ENCODE measurements at places on chromosomes 6 and 20. TPM values are rescaled to one million over a fixed set of nuclear protein-coding genes. Genes with fewer than 3 reads are reported as not detected.
A peak's percentile ranks its signal among the peaks of the same experiment; 100 is the strongest.

Gene TBXT
- not detected for total RNA-seq

Gene UBD
- not detected for total RNA-seq

- no peak for DNase-seq
Observed at GRCh38 chr20:12956303-12956702, 52.5 kb upstream of the SPTLC3 start.

DNA sequence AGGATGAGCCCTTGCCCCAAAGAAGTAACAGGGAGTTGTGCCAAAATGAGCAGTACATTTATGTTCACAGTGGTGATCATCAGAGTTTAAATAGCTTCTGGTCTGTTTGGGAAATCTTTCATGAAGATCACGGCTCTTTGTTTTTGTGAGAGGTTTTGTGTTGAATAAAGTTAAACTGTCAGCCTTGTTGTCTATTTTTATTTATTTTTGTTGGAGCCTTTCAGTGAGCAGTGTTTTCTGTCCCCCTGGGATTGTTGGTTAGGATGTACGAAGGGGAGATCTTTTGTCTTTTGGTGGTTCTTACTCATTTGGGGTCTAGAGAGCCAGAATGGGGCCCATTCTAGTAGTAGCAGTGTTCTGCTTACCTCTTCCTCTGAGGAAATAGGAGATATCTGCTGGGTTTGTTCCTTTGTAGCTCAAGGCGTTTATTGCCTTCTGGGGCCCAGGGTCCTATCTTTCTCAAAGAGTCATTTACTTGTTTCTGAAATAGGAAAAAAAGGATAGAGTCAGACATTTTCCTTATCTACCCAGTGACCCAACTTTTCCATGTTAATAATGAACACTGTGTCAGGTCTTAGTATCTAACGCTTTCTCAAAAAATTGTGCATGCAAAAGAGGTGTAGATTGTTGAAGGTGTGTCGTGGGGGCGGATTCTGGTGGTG is 157.4 kb downstream of the JARID2 start:
- DNase-seq: no peak

DNA sequence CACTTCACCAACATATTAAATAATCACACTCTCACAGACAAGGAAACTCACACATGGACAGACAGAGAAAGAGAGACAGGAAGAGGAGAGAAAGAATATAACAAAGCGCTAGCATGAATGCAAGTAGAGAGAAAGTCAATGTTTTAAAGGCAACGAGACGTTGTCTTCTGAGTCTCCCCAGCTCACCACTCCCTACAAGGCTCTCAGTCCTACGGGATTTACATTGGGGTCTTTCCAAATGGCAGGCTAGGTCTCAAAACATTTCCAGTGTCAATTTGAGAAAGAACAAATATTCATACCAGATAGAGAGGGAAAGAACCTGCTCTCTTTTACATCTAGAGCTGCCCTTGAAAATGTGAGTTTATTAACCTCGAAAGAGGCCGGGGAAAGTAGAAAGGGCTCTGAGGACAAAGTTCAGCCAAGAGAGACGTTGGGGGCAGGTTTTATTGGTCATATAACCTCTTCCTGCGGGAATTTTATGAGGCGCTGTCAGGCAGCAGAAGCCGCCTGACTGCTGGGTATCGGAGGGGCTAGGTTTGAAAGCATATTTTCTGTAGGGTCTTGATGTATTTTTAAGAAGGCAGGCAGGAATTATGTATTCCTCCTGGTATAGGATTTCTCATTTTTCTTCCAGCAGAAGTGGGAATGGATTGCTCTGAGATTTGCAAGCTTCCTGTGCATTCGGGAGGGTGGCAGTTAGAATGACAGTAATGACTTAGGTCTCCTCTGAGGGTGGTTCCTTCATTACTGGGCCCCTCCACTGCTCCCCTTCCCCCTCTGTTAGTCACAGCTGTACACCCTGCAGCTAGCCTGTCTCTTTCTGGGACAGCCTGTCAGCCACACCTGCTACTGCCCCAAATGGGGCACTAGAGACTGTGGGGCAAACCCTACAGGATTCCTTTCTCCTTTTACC is 34.4 kb upstream of the KIF16B start:
- peak; percentile 1 for DNase-seq

- no peak for DNase-seq
Observed at GRCh38 chr6:439641-440167, 48.2 kb downstream of the IRF4 start.

- no peak for DNase-seq
Observed at GRCh38 chr6:148565321-148565926, 181.4 kb upstream of the UST start.

DNA sequence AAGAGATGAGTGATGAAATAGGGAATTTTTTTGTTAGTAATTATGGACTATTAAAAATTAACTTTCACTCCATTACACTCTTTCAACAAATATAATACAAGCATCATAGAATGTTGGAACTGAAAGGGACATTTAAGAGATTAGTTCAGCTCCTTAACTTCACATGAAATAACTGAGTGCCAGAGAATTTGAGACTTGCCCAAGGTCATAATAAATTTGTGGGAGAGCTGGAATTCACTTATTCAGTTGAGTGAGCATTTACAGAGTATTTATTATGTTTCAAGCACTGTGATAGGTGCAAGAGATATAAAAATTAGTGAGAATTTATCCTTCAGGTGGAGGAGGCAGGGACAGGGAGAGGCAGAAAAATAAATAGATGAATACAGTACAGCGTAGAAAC is 154.6 kb downstream of the KCNQ5 start:
- DNase-seq: no peak

DNA sequence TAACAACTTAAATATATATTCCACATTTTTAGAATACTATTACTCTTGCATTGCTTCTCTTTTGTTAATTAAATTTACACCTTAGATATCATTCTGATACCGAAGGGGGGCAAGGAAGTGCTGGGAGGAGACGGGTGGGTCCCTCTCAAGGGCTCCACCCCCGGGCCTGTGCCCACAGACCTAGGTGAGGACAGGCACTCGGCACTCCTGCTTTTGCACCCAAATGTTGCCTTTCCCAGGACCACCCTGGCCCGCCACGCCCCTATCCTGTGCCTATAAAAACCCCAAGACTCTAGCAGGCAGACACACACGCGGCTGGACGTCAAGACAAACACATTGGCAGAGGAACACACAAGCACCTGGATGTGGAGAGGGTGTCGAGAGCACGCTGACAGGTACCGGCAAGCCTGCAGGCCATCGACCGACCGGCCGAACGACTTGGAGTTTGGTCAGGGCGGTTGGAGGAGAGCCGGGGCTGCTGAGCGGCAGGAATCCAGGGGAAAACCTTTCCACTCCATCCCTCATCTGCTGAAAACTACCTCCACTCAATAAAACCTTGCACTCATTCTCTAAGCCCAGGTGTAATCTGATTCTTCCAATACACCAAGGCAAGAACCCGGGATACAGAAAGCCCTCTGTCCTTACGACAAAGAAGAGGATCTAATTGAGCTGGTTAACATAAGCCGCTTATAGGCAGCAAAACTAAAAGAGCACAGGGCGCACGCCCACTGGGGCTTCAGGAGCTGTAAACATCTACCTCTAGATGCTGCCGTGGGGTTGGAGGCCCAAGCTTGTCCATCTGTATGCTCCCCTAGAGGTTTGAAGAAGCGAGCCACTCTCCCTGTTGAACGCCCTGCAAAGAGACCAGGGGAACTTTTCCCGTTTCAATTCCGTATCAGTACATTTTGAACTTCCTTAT is 197.4 kb upstream of the PRSS16 start:
- no peak for DNase-seq

DNA sequence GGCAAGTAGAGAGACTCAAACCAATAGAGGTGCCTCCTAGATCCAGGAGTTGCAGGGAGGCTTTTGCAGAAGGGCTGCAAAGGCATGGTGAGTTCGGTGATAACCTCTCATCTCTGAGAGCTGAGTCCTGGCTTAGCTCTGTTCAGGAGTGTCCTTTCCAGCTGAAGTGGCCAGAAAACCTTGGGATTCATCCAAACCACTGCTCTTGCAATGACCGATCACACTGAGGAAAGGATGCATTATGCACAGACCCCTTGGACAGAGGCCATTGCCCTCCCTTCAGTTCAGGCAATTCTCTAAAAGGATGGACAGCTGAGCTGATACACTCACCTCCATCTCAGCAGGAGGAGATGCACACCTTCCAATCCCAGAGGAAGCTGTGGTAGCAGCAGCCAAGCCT is 158.8 kb upstream of the ENPP5 start:
- peak; percentile 48 for DNase-seq

- no peak for DNase-seq
Observed at GRCh38 chr6:14423955-14424354, 306.4 kb downstream of the CD83 start.

GRCh38 chr6:16336056-16336818 is 97.8 kb downstream of the GMPR start:
- DNase-seq: no peak

DNA sequence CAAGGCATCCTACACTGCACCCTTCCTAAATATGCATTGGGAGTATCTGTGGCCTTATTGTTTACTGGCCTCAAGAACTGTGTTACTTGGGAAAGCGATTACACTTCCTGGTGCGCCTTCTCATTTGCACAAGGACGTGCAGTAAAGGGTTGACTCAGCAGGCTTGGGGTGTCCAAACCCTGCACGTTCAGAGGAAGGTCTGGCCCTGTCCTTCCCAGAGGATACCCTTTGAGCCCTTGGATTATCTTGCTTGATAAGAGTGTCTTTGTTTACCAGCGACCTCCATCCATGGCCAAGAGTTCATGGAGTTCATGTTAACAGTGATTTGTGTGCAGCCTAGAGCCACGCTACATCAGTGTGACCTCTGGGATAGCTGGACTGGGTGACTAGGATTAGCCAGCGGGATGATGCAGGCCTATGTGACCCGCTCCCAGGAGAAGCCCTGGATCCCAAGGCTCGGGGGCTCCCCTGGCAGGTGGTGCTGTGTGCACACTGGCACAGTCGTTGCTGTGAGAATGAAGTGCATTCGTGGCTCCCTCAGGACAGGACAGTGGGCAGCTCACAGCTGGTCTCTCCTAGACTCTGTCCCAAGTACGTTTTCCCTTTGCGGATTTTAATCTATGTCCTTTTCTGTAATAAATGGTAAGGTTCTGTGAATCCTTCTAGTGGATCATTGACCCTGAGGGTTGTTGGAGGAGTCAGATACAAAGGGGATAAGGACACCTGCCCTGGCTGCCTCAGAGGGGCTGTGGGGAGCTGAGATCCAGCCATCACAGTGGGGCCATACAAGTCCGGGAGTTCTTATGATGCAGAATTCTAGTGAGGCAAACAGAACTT is 73.5 kb downstream of the TTLL2 start:
- no peak for DNase-seq

Measured in fibroblast of villous mesenchyme (primary cell).